Temporal lobe (tissue), 4 donors: ENCODE measurements at places on chromosomes 7 and 10. TPM values are rescaled to one million over a fixed set of nuclear protein-coding genes. Genes with fewer than 3 reads are reported as not detected.

Gene CCSER2
- total RNA-seq = 70.6 TPM

Gene NRAP
- total RNA-seq = not detected

Gene HSPA14
- 8.6 TPM for total RNA-seq

Gene CPA2
- not detected for total RNA-seq

Gene CDH23
- 3.4 TPM for total RNA-seq

Gene KEL
- total RNA-seq = 0.49 TPM

Gene SCIN
- 0.98 TPM for total RNA-seq

Gene SPDYE5
- total RNA-seq = not detected
